ENCODE measurements at places on chromosomes 1 and 21.

GRCh38 chr1:60031146-60031545 is 42.4 kb downstream of the C1orf87 start:
- DNase-seq: no peak

DNA sequence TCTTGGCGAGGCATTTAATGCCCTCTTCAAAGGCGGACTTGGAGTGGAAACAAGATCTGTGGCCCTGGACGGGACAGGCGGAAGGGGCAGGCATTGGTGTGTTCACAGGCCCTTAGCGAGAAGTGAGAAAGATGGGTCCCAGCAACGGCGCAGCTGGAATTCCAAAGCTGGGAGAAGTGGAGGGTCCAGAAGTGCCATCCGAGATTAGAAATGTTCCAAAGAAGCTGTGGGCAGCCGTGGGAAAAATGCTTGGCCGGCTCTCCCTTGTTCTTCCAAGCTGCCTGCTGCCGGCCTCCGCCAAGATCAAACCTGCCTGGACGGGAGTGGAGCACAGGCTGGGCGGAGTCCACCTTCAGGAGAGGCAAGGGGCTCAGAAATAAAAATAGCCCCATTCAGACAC is 69.4 kb upstream of the ACTRT2 start:
- DNase-seq: no peak

DNA sequence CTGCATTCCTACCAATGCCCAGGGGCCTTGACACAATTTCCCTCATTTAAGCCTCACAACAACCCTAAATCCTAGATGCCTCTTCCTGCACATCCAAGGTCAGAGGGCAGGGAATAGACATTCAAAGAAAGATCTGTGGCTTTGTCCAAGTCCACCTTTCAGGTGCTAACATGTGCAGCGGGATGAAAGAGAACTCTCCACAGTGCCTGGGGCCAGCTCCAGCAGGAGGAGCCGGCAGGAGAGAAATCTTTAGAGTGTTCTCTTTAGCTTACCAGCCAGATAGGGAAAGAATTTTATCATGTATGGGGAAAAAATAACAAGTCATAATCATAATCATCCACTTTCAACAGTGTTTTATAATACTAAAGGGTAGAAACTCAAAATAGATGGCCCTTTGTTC is 319.7 kb downstream of the MATN1 start:
- DNase-seq: no peak

- peak; percentile 88 for DNase-seq
Observed at GRCh38 chr1:12040457-12041051, 21.3 kb downstream of the MIIP start.

DNA sequence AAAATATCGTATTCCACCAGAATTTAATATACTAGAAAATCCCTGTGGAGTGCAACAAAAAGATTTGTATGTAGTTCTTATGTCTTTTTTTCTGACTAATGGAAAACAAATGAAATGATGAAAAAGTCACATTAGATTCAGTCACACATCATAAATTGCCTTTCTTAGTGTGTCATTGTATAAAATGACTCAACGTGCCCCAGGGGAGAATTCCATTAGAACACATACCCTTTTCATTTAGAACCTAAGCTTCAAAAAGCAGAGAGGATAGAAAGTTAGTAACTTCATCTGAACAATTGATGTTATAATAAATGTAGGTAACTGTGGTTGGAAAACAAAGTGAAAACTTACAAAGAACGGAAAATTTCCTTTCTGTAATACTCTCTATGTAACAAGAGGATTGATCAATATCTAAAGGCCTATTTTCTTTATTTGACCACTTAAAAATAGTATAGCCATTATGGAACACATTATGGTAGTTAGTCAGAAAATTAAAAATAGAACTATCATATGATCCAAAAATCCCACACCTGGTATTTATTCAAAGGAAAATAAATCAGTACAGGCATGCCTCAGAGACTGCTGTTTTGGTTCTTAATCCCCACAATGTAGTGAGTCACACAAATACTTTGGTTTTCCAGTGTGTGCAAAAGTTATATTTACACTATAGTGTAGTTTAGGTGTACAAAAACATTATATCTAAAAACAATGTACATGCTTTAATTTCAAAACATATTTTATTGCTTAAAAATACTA is 1016.1 kb downstream of the KCNT2 start:
- DNase-seq: no peak

- DNase-seq: no peak
Observed at GRCh38 chr1:231991231-231991630, 364.6 kb downstream of the DISC1 start.

GRCh38 chr1:110012100-110012780 is 22.2 kb upstream of the STRIP1 start:
- DNase-seq: no peak

DNA sequence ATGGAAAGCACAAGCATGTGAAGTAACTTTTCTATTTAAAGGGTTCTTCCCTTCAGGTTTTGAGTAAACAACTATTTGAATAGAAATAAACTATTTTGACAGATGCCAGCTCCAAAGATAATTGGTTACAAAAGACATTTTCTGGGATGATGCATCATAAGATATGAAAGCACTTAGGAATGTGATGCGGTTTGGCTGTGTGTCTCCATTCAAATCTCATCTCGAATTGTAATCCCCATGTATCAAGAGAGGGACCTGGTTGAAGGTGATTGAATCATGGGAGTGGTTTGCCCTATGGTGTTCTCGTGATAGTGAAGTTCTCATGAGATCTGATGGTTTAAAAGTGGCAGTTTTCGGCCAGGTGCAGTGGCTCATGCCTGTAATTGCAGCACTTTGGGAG is 6.4 kb downstream of the DISP1 start:
- DNase-seq: no peak

GRCh38 chr1:185627171-185627570 is 107.0 kb upstream of the HMCN1 start:
- no peak for DNase-seq

DNA sequence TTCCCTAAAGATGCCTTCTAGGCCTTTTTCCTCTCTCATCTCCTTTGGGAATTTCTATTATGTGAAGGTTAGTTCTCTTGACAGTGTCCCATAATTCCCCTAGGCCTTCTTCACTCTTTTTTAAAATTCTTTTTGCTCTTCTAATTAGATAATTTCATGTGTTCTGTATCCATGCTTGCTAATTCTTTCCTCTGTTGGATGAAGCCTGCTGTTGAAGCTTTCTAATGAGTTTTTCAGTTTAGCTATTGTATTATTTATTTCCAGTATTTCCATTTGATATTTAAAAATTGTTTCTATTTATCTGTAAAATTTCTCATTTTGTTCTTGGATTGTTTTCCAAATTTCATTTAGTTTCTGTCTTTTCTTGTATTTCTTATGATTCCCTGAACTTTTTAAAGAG is 28.5 kb upstream of the FAM163A start:
- DNase-seq: no peak

DNA sequence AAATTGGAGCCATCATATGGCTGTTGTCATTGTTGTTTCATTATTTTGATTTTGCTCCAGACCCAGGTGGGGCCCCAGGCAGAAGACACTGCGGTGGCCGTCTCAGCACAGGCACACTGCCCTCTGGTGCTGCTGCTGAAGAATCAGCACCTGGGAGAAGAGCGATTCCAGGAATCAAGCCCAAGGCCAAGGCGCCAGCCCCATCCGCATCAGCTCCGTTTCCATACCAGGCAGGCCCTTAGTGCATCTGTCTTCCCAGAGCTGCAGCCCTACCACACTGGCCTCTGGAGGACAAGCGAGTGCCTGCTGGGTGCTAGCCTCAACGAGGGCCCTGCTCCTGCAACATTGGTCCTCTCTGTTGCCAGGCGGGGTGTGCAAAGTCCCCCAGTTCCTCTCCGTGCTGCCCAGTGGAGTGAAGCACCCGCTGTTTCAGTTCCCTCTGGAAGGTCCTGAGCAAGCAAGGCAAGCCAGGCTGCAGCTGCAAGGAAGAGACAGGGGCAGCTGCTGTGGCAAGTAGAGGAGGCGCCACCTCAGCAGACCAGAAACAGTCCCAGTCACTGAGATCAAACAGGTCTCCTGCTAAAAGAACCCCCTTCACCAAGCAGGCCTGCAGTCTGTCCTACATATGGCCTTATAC is 5.2 kb downstream of the GRIK3 start:
- DNase-seq: peak; percentile 43

DNA sequence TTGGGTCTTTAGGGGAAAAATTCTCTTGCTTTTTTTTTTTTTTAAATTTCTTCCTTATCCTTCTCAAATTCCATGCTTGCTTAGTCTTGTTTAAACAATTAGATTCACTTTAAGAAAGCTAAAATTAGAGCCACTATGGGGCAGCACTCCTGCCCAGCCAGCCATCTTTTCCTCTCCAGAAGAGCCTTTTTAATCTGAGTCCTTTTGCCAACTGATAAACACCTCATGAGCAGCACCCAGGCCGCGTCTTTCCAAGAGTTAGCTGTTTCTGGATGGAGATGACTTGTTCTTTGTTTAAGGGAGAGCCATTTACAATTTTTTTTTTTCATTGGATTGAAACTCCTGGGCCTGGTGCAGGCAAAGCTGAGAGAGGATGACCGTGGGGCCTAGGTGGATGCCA is 53.3 kb upstream of the TSPAN2 start:
- no peak for DNase-seq

- DNase-seq: no peak
Observed at GRCh38 chr1:205365945-205366463, 9.3 kb upstream of the KLHDC8A start.

DNA sequence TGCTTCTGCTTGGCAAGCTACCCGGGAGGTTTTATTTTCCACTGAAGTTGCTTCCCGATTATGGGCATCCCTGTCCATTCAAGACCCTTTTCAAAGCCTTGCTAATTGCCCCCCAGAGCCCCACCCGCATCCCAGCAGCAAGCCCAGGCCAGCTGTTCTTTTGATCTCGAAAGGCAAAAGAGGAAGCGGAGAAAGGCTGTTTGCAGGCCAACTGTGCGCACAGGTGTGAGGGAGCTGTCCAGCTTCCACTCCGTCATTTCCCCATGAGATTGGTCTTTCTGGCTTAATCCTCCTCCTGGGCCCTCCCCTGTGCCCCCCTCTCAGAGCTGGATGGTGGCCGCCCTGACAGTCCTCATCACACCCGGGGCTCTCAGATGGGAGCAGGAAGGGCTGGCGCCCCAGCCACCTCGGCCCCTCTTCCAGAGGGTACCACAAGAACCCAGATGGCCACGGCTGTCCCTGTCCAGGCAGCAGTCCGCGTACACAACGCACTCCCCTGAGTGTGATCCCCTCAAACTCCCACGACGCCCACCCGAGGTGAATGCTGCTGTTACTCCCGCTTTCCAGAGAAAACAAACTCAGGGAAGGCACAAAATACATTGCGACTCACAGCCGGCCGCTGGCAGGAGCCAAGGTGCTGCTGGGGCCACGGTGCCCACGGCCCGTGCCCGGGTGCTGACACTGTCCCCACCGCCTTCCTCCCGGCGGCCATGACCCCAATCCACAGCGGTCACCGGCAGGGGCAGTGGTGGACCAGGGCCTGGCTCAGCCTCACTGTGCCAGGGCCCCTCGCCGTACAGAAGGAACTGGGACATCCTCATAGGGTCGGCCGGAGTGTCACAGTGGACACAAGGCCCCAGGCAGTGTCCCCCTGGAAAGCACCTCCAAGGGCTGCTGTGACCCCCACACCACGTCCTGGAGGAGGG is 121.9 kb downstream of the CRYAA start:
- DNase-seq: no peak

- peak; percentile 63 for DNase-seq
Observed at GRCh38 chr21:44702111-44702972, 5.4 kb downstream of the KRTAP10-12 start.
